ENCODE measurements at places on chromosomes 13 and 19. TPM values are rescaled to one million over a fixed set of nuclear protein-coding genes. Genes with fewer than 3 reads are reported as not detected.

The YJU2 gene
- total RNA-seq, result 19.1 TPM

The FXYD3 gene
- not detected for total RNA-seq

The DZIP1 gene
- total RNA-seq, result 67.3 TPM

The SULT2B1 gene
- total RNA-seq, result not detected

The FBXO27 gene
- 5.9 TPM for total RNA-seq

The OR7D2 gene
- not detected for total RNA-seq

The OR7A5 gene
- total RNA-seq, result not detected

The USHBP1 gene
- total RNA-seq, result 1.3 TPM

The IGLON5 gene
- 7.8 TPM for total RNA-seq

The SLITRK6 gene
- total RNA-seq, result 0.94 TPM

The PTH2 gene
- not detected for total RNA-seq

The URAD gene
- total RNA-seq, result not detected

The NOVA2 gene
- 28.2 TPM for total RNA-seq

The CACNA1A gene
- total RNA-seq, result 83.9 TPM

The FAM83E gene
- total RNA-seq, result not detected

The OR7C1 gene
- total RNA-seq, result not detected
